ENCODE measurements at places on chromosomes 5 and 9.

DNA sequence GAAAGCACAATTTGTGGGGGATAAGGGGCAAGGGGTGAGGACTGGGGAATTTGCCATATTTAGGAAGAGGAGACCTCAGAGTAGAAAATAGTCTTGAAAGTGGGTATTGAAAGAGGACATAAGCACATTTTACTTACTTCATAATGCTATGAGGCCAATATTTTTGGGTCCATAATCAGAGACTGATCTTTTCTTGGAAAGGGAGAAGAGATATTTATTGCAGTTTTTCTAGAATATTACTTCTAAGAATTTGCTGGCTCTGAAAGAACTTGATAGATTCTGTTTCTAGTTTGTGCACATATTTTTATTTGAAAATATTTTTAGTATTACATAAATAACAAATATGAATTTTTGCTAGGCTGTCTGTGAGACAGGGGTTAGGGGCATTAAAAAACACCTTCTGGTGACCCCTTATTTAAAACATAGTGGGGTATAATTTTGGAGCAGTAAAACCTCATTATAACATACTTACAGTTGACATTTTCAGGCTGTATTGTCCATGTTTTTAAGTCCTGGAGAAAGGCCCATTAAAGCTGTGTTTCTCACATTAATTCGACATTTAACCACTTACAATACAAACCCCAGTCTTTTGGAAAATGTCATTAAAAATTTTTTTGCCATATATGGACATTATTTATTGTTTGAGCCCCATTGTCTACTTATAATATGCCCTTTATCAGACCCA lies 118.9 kb upstream of the NFIB start:
- no peak for DNase-seq

DNA sequence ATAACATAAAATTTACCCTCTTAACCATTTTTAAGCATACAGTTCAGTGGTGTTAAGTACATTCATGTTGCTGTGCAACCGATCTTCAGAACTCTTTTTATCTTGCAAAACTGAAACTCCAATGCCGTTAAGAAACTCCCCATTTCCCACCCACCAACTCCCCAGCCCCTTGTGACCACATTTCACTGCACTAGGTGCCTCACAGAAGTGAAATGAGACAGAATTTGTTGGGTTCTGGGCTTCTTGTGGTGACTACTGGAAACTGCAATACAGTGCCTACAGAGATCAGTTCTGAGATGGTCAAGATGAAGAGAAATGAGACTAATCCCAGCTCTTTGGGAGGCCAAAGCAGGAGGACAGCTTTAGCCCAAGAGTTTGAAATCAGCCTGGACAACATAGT lies 202.1 kb upstream of the SLC30A5 start:
- DNase-seq = no peak

DNA sequence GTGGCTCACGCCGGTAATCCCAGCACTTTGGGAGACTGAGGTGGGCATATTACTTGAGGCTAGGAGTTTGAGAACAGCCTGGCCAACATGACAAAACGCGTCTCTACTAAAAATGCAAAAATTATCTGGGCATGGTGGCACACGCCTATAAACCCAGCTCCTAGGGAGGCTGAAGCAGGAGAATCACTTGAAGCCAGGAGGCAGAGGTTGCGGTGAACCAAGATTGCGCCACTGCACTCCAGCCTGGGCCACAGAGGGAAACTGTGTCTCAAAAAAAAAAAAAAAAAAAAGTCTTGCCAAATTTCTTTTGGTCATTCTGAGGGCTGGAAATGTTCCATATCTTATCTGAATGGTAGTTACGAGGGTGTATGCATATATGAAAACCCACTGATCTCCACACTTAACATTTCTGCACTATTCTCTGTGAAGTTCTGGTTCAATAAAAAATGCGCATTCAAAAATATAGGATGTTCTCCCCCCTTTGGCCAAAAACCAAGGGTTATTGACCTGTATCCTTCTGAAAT lies 13.5 kb upstream of the NIPAL4 start:
- DNase-seq = no peak

GRCh38 chr5:19140276-19140675 lies 847.7 kb downstream of the CDH18 start:
- no peak for DNase-seq

DNA sequence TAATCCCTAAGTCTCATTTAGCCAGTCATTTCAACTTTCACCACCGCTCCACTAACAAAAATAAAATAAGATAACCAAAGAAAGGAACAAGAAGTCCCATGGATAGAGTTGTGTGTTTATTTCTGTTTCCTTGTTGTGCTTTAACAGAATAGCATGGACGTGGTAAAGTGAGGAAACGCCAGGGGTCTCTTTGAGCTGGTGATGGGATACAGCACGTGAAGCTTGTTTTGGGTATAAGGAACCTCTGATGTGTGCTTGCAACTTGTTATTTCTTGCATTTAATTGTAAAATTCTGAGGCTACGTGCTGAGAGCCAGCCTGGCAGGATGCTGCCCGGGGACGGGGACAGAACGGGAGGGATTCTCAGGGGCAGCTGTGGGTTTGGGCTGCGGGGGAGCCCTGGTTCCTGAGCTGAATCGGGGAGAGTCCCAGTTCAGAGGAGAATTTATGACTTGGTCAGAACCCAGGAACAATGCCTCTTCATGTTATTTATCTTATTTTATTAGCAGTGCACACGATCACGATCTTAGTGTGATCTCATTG lies 63.4 kb downstream of the ANKRD33B start:
- no peak for DNase-seq

Measured in HCT116 (cell line).